GM23248 (cell line): ENCODE measurements at places on chromosomes 12 and 14. TPM values are rescaled to one million over a fixed set of nuclear protein-coding genes. Genes with fewer than 3 reads are reported as not detected.
A peak's percentile ranks its signal among the peaks of the same experiment; 100 is the strongest.

DNA sequence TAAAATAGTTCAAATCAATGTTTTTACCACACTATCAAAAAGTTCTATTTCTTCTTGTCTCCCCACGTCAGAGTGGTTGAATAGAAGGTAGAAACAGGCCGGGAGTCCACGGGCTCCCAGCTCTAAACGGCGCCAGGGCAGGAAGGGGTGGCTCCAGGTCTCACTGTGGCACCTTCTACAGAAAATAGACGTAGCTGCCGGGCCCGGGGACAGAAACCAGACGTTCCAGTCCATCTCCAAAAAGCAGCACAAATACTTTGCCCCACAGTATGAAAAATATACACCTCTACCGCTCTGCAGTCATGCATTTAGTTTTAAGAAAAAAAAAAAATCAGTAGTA, 30.9 kb downstream of the CCNK start:
- DNase-seq = no peak

GRCh38 chr12:115374480-115375185, 690.7 kb upstream of the TBX3 start:
- no peak for DNase-seq

Gene OAS3
- total RNA-seq = 0.22 and 0.38 TPM in 2 replicates

DNA sequence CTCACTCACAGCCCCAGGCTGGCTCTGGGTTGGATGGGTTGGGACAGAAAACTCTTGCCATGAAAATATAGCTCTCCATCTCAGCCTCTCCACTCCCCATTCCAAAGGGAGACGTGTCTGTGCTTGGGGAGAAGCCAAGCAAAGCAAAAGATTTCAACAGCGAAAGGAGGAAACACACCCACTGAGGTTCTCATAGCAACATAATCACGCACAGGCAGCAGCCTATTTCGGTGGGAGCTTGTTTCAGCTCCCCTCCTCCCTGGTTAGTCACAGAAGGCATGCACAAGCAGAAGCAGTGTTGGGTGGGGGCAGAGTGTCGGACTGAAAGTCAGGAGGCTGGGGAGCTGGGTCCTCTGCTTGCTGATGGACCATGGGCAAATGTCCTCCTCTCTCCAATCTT, 1.9 kb upstream of the PRMT8 start:
- peak; percentile 39 for DNase-seq

Gene MORN3
- 0.13 TPM in 1 of 2 replicates, not detected in the other for total RNA-seq

- peak; percentile 100 for DNase-seq
Observed at GRCh38 chr14:96104469-96105057, 65.4 kb downstream of the C14orf132 start.

DNA sequence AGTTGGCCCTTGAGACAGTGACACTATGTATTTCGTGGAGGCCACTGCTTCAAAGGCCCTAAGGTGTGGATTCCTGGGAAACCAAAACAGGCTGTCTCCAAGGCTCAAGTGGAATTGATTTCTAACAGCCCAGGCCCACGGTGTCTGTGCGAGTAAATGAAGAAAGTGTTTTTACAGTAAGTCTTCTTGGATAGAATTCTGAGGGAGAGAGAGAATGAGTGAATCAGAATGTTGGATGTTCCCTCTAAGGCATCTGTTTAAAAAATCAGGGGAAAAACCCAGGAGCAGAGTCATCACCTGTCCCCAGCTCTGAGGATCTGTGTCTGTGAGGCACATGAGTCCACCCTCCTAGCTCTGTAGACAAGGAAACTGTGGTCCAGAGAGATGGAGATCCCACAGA, 22.3 kb upstream of the BDKRB1 start:
- DNase-seq = no peak

Gene KCNMB4
- 1.8 and 2.7 TPM in 2 replicates for total RNA-seq

Gene NGB
- not detected in 2 replicates for total RNA-seq

DNA sequence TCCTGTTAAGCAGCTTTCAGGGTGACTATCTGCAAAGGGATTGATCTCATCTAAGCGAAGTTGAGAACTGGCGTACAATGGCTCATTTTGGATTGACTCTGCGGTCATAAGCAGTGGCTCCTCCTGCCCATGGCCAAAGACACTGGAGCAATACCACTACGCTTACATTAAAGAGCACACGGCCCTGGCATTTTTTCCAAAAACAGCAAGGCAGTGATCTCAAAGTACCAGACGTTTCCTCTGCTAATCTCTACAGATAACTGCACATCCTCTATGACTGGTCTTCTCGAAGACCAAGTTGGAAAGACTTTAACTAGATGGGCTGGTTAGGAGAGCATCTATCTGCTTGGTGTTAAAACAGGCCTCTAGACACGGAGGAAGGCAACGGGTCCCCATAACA, 2.7 kb downstream of the PITPNM2 start:
- DNase-seq = no peak

- no peak for DNase-seq
Observed at GRCh38 chr12:68497107-68497506, 113.6 kb upstream of the RAP1B start.

DNA sequence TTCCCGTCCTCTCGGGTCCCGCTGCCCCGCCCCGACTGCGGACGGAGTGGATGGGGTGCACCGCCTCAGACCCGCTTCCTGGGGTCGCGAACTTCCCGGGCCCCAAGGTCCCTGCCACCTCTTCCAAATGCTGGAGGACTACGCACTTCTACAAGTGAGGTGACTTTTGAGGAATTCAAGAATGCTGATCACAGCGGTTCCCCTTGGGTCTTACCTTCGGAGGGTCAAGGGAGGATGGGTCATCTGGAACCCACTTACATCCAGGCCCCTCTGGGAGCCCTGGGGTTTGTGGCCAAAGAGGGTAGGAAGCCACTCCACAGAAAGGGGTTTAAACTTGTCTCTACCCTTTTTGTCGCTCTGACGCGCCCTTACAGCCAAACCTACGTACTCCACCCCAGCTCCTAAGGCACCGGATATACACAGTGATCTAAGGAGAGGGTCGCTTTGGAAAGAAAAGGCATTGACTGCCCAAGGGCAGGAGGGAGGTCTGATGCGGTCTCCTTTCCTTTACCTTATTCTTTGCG, 532 bp upstream of the PRKD1 start:
- DNase-seq = peak; percentile 16

DNA sequence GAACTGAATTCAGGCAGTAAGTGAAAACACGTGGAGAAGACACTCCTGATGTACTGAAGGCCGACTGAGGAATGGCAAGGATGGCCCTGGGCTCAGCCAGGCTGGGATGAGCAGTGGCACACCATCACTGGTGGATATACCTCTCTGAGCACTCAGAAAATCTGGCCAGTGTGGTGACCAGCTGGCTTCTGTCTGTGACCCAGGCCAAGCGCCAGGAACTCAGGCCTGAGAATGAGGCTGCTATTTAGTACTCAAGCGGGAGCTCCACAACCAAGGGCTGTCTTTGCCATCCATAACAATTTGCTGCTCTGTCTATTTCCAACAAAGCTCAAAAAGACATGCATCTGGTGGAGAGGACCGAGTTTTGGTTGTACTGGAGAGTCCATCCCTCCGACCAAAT, 586.3 kb downstream of the BCL11B start:
- DNase-seq = no peak

- peak; percentile 45 for DNase-seq
Observed at GRCh38 chr12:27333403-27334009, 870 bp downstream of the BMAL2 start.

DNA sequence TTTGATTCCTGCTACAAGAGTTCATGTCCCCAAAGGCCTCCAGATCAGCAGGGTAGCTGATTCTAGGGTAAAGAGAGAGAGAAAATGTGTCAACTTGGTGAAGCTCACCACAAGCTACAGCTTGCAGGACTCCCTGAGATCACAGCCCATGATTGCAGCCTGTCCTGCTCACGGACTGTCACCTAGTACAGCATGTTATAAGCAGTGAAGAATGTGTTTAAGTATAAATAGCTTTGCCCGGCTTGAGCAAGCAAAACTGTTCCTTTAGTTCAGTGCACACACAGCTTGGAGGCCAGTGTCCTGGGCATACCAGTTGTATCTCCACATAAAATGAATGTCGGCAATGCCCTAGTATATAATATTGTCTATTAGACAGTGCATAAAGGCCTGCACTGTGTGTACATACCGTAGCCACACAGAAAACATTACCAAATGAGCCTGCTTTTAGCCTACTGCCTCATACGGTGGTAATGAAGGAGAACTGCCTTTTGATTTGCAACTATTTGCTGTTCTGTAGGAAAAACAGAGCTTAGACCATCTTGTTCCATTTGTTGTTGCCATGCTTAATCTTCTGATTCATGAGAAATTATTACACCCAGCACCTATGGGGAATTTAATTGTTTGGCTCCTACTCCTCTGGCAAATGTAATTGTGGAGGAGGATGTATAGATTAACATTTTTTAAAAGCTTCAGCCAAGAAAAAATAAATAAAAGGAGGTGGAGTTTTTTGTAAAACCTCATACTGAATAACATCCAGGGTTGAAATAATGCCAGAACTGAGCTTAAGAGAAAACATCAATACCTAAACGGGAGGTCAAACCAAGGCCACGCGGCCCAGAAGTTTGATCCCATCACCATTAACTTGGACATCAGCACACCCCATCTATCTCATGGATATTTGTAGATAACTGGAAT, 108.1 kb upstream of the G2E3 start:
- DNase-seq = peak; percentile 3

GRCh38 chr12:65905405-65905804, 81.1 kb downstream of the HMGA2 start:
- no peak for DNase-seq

GRCh38 chr12:59484575-59484974, 111.3 kb upstream of the SLC16A7 start:
- no peak for DNase-seq

DNA sequence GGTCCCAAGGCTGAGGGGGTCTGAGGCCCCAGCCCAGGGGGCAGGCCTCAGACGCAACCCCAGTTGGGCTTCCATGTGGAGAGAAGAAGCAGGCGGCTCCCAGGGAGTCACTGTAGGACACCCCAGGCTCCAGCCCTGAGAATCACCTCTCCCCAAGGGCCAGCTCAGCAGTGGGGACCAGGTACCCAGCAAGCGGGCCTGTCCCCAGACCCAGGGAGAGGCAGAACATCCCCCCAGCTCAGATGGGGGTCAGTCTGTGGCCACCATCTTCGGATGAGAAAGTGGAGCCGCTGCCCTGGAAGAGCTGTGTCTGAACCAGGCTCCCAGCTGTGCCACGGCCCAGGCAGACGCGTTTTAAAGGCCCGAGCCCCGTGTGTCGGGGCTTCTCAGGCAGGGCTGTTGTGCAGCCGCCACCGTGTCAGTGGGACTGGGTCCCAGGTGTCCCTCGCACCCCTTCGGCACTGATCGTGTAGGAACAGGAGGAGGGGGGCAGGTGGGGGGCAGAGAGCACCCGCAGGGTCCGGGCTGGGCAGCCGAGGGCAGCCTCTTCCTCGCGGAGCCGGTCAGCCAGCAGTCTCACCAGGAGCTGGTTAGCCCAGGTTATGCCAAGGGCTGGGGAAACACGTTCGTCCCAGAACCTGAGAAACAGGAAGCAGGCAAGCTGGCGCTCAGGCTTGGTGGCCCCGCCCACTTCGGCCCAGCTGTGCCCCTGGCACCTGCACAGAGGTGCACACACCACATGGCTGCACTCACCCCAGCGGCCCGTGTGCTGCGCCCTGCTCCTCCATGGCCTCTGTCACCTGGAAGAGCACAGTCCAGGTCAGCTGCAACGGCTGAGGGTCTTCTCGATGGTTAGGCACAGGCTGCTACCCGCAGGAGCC, 16.6 kb downstream of the XRCC3 start:
- no peak for DNase-seq

Gene CEBPE
- total RNA-seq = not detected in 2 replicates

- peak; percentile 50 for DNase-seq
Observed at GRCh38 chr12:14567351-14568162, at the start of gene PLBD1. Gene PLBD1, minus strand, starts transcription at chr12:14567883. Its CDS starts 187 bp downstream, at chr12:14567696.

- peak; percentile 79 for DNase-seq
Observed at GRCh38 chr14:55073856-55074255, 22.4 kb downstream of the MAPK1IP1L start.

Gene C12orf56
- total RNA-seq = 0.25 and 0.43 TPM in 2 replicates

Gene TMTC2
- 3.5 and 5.6 TPM in 2 replicates for total RNA-seq

- DNase-seq = no peak
Observed at GRCh38 chr14:35556548-35556947, 22.6 kb downstream of the INSM2 start.

Gene SERPINA6
- not detected in 2 replicates for total RNA-seq

GRCh38 chr14:89187501-89187900, 229.5 kb downstream of the FOXN3 start:
- DNase-seq = no peak

- peak; percentile 63 for DNase-seq
Observed at GRCh38 chr12:99984271-99985128, at the start of gene ANKS1B. Gene ANKS1B, minus strand, starts transcription at chr12:99984936. Its CDS starts 699 bp downstream, at chr12:99984237.

Gene DIO3
- not detected in 2 replicates for total RNA-seq

DNA sequence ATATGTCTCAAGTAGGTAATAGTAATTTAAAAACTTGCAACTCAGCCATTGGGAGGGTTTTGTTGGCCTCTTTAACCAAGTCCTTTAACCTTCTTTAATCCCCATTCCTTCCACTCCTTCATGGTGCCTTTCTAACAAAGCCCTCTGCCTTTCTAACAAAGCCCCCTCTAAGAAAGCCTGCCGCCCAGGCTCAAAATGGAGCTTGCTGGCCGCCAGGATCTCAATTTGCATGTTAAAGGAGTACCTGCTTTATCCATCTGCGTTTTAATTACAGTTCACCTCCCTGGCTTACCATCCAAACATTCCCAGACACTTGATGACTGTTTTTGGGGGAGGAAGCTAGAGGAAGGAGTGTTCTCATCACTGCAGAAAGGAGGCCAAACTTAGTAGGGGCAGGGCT, 183.4 kb downstream of the PTPN11 start:
- DNase-seq = no peak

Gene ADAM21
- total RNA-seq = 0.97 TPM in 1 of 2 replicates, not detected in the other

Gene MAP3K12
- 36.5 and 37.4 TPM in 2 replicates for total RNA-seq

Gene BORCS5
- total RNA-seq = 4.6 and 7.7 TPM in 2 replicates

DNA sequence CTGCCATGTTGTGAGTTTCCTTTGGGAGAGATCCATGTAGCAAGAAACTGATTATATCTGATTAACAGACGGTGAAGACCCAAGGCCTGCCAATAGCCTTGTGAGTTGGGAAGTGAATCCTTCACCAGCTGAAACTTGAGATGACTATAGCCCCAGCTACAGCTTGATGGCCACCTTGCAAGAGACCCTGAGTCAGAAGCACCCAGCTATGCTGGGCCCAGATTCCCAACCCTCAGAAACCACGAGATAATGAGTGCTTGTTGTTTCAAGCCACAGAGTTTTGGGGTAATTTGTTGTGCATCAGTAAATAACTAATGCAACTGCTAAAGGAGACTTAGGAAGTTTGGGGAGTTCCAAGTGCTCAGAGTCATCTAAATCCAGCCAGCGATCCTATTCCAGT, 80.3 kb downstream of the AVPR1A start:
- DNase-seq = peak; percentile 4
